ENCODE measurements at places on chromosomes 1 and 21.

DNA sequence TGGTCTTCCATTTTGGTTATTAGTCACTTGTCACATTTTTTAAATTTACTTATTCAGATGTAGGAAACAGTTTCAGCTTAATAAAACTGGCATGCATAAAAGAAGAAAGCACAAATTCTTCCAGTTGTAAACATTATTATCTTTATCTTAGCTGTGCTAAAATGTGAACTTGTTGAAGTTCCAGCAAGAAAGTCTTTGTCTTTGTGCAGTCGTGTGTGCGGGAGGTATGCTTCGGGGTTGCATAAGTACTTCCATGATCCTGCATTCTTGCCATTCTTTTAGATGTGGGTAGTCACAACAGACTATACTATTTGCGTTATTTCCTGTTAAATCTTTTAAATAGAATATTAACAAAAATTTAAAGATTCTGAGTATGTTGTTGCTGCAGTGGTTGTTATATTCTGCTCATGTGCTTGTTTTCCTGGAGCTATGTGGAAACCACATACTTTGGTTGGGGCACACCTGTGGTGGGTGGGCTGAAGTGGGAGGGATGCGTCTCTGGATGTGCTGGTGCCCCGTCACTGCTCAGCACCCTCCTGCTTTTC, 49.9 kb downstream of the CBS start:
- peak; percentile 89 for DNase-seq

GRCh38 chr1:24540906-24541710, 14.8 kb upstream of the NCMAP start:
- peak; percentile 43 for DNase-seq

- DNase-seq, result no peak
These were observed 10.6 kb downstream of the TNFRSF1B start for GRCh38 chr1:12177156-12177998.

DNA sequence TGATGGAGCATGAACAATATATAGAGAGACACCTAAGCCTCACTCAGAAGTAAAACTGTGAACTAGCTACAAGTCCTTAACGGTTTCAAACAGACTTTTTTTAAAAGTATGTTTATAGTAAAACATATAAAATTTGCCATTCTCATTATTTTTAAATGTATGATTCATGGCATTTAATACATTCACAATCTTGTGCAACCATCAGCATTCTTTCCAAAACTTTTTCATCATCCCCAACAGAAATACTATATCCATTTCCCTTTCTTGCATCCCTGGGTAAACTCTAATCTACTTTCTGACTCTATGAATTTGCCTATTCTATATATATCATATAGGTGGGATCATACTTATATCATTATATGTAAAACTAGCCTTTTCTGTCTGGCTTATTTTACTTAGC, 25.5 kb downstream of the EVI5 start:
- no peak for DNase-seq

DNA sequence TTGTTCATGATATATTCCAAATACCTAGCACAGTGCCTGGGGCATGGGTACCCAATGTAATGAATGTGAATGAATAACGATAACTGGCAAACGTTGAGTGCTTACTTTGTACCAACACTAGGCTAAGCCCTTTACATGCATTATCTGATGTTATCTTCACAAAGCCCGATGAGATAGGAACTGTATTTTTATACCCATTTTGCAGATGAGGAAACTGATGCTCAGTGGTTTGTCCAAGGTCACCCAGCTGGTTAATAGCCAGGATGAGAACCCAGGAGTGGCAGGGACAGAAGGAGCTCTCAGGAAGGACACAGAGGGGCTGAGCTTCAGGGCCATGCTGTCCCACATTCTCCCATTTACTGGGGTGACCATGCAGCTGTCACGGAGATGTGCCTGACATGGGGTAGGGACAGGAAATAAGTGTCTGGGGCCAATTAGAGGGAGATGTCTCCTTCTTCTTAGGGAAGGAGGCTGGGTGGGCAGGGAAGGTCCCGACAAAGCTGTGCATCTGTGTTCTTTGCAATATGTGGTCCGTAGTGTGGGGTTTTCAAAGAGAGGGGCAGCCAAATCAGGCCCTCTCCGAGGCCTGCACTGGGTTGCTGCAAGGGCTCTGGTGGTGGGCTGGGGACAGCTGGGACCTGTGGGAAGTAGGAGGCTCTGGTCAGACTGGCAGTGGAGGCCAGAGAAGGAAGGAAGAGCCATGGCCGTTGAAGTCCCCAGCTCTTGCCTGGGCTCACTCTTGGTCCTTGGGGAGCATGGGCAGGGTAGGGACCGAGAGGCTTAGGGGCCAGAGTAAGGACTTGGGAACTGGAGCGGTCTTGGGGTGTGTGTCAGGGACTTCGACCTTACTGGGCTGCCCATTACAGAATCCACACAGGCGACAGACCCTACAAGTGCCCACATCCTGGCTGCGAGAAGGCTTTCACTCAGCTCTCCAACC, 26.6 kb downstream of the A3GALT2 start:
- no peak for DNase-seq

DNA sequence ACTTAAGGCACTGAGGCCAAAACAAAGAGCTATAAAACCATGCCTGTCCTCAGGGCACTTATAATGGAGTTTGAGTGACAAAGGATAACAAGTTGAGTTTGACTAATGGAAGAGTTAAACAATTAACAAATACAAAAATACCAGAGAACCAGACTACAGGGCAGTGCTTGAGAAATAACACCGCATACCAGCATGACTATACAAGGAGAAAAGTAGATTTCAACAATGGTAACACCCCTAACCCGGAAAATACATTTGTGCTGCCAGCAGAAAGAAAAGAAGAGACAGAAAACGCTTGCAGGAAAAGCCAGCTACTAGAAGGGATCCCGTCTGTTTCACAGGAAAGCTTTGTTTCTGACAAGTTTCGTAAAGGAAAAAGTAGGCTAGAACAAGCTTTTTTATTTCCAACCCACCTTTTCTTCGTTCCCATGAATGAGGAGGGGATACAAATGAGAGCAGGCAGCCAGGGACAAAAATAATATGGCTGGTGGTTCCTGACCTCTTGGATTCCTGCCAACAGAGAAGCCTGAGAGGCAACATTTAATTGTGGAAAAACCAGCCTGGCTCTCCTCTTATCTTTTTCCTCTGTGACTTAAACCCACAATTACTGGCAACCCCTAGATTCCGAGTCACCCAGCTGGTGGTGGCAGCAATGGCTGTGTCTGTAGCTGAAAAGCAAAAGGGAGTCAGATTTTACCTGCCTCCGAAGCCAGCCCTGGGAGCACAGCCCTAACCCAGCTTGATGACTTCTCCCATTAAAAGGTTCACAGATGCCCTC, 56.5 kb downstream of the WLS start:
- DNase-seq, result no peak

- no peak for DNase-seq
These were observed 30.9 kb upstream of the CAMK1G start for GRCh38 chr1:209552406-209553264.

- no peak for DNase-seq
These were observed 234.1 kb upstream of the VAMP3 start for GRCh38 chr1:7536891-7537591.

DNA sequence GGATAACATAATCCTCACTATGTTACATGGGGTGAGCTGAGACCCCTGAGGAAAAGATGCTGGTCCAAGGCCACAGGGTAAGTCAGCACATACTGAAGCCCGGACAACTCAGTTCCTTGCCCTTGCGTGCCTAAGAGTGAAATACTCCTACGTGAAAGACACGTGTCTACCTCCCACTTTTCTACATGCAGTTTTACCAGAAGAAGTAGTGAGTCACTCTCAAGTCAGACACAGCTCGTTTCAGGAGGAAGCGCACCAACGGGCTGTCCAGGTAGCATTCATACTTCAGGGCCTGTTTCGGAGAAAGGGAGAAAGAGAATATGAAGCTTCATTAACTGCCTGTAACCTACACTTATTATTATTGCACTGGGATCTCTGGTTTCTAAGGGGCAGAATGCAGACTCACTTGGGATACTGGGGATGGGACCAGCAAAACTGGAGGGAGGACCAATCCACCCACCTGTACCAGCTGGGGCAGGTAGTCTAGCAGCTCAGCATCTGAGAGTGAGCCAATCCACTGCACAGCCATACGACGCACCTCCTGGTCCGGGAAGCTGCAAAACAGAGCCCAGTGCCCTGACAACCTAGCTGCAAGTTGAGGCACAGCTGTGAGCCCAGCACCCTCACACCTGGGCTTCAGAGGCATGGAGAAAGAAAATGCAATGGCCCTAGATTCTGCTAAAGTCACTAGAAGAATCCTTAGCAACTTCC, 32.4 kb upstream of the PPP1R15B start:
- DNase-seq, result no peak

- peak; percentile 57 for DNase-seq
These were observed 64.1 kb downstream of the DDR2 start for GRCh38 chr1:162696286-162696862.

DNA sequence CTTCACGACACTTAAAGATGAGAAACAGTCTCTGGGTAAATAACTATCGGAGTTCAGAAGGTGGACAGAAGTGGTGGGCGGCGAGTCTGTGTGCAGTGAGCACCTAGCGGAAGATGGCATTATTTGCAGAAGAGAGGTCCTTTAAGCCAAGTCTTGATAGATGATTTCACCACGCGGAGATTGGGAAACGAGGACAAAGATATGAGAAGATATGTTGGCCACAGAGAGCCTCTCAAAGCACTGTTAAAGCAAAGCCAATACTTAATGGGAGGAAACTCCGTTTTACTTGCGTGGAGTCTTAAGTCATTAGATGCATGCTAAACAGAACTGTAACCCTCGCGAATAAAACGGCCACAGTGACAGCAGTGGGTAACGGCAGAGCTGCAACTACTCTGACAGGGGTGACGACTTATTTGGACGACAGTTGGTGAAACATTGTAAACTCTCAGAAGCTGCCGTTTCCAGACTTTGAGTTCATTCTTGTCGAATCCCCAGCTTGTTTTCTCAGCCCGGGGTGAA, 577 bp upstream of the CEP350 start:
- DNase-seq, result no peak

- DNase-seq, result no peak
These were observed 10.0 kb downstream of the NCF2 start for GRCh38 chr1:183580281-183580682.

GRCh38 chr1:204349602-204350001, 10.1 kb downstream of the PLEKHA6 start:
- no peak for DNase-seq

GRCh38 chr1:17671314-17671705, 83.8 kb upstream of the ACTL8 start:
- DNase-seq, result no peak

DNA sequence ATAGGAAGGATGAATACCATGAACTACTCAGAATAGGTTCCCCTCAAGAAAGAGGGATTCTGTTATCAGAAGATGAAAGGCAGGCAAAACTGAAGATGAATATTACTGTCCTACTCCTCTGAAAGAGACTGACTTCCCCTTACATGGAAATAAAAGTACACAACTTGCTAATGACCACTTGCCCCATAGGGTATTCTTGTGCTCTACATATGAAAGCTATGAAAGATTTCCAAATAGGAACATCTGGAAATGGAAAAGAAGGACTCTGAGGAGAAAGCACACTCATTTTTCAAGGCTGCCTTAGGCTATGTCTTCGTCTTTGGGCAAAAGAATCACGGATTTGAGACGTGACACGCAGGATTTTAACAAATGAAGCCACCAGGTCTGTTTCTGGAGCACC, 170.1 kb upstream of the DAB1 start:
- no peak for DNase-seq

DNA sequence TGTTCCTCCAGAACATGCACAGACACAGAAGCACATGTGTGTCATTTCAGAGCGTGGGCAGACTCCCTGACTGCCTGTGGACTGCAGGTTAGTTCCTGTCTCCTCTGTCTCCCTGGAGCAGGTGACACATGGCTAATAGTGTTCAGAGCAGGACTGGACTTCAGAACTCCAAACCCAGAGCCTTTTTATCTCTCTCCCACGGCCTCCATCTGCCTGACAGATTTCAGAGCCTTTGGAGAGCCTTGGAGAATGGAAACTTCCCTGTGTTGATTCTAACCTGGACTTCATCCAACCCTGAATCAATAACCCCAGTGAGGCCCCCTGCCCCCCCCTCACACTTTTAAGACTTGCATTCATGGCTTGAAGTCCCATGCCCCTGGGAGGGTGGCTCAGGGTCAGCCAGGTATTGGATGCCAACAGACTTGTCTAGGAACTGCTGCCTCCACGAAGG, 44.4 kb downstream of the C1orf198 start:
- DNase-seq, result no peak

GRCh38 chr1:230824551-230824918, 43.8 kb downstream of the C1orf198 start:
- DNase-seq, result no peak

DNA sequence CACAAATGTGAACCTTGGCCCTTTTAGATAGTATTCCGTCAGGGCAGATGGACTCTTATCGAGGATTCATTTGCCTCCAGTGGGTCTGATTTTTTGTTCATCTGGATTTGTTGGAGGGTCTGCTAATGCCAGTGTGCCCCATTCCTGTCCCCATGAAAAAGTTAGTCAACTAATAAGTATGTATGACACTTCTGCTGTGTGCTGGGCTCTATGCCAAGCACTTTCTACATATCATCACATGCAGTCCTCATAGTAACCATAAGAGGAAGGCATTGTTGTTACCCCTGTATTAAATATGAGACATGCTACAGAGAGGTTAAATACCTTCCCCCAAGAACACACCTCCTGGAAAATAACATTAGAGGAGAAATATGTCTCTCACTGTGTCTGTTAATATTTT, 46.6 kb upstream of the MAB21L3 start:
- peak; percentile 23 for DNase-seq

DNA sequence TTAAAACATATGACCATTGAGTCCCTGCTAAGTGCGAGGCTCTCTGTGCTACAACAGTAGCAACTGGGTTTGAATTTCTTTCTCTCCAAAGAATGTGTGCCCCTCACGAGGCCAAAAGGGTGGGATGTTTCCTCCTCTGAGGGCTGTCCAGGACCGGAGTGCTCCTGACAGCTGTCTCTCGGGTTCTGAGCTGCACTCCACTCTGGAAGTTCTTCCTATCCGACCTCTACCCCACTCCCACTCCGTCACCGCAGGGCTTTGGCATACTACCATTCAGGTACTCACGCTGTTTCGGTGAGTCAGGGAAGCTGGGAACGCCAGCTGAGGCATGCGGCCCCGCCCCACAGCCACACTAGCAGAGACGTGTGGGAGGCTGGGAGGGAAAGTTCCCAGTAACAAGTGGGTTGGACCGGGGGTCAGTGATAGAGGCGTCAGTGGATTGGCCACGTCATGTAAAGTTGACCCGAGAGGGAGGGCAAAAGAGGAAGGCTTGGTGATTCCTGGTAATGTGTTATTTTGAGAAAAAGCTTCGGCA, 705 bp upstream of the SLC50A1 start:
- peak; percentile 90 for DNase-seq

DNA sequence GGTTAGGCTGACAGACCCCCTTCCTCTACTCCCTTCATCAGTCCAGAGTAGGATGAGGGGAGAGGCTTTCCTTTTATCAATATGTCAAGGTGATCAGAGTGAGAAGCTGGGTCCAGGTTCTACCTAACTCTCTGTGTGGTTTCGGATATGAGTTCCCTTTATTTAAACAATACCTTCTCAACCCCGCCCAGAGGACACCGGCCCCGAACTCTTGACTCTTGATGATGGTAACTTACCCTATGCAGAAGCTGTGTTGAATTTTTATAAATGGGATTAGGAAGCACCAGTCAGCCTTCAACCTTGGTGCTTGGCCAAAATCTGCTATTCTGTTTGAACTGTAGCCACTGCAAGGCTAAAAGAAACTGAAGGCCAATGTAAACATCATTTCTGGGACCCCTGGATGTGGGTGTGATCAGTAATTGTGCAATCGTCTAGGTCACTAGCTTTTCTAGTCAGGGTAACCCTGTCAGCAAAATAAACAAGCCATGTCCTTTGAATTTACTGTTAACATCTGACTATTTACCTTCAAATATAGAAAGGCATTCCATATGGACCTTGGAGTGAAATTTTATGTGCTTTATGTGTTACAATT, 398.3 kb downstream of the SEC16B start:
- DNase-seq, result no peak

- peak; percentile 99 for DNase-seq
These were observed 104.5 kb upstream of the LMO4 start for GRCh38 chr1:87224201-87224600.

Measured in non-pigmented ciliary epithelial cell (primary cell).